ENCODE measurements at places on chromosomes 7 and 10. TPM values are rescaled to one million over a fixed set of nuclear protein-coding genes. Genes with fewer than 3 reads are reported as not detected.

Gene COL1A2
- total RNA-seq: 54.0 TPM

DNA sequence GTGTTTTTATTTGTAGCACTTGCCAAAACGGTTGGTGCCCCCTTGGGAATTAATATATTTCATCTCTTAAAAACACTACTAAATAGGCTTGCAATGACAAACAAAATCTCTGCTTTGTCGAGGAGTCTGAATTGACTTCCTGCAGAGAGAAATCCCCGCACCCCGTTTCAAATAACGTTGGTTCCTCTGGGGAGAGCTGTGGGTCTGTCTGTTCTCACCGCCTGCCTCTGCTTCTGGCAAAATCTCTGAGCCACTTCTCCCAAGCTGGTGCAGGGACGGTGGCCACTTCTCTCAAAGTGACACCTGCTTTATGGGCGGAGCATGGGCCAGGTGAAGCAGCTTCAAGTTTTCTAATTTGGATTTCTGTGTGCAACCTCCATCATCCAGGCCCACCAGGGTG lies 186.3 kb upstream of the ADARB2 start:
- H3K27me3 ChIP-seq: no peaks in the 10 kb centered on the region
- no peak overlapping the region for H3K4me3 ChIP-seq
- H3K4me1 ChIP-seq: no peaks in the 10 kb centered on the region
- no peak overlapping the region for H3K27ac ChIP-seq
- no peaks in the 10 kb centered on the region for H3K36me3 ChIP-seq

GRCh38 chr7:152344253-152344652 lies 91.5 kb downstream of the KMT2C start:
- no peak overlapping the region for H3K4me3 ChIP-seq
- no peak overlapping the region for H3K27ac ChIP-seq
- H3K4me1 ChIP-seq: peaks cover 9% of the 10 kb centered on the region
- no peak for DNase-seq
- no peaks in the 10 kb centered on the region for H3K27me3 ChIP-seq

DNA sequence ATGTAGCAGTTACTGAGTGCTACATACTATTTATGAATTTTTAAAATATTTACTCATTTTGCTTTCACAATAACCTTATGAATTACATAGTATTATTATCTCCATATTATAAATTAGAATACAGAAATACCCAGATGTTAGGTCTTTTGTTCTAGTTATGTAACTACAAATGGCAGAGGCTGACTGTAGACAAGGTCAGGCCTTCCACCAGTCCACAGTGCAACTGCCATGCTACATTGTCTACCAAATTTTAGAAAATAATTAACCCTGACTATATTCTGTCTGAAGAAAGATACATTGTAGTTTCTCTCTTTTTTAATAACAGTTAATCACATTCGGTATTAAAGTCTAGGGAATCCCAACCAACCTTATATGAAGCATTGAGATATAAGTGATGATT lies 280.9 kb downstream of the MALRD1 start:
- no peak for DNase-seq
- no peak overlapping the region for H3K4me3 ChIP-seq
- H3K4me1 ChIP-seq: no peaks in the 10 kb centered on the region
- no peak overlapping the region for H3K27ac ChIP-seq
- no peaks in the 10 kb centered on the region for H3K27me3 ChIP-seq

DNA sequence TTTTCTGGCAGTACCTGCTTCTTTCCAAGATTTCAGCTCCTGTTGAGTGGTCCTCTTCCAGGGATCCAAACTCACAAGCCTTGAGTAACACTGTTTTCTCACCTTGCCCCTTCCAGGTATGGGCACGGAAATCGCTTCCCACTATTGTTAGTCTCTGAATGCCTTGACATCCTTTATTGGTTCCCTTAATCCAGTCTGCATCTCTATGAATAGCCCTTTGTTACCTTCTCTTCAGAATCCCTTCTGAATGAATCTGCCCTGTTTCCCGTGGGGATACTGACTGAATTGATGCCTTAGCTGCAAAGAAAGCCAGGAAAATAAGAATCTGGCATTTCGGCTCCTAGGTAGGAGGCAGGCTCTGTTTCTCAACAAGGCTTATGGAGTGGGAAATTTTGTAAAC lies 467.7 kb downstream of the PLXNA4 start:
- H3K27me3 ChIP-seq: no peaks in the 10 kb centered on the region
- no peaks in the 10 kb centered on the region for H3K4me1 ChIP-seq
- no peak overlapping the region for H3K4me3 ChIP-seq

GRCh38 chr7:138188290-138188858 lies 112.1 kb downstream of the AKR1D1 start:
- DNase-seq: no peak
- no peak overlapping the region for H3K27ac ChIP-seq
- H3K27me3 ChIP-seq: no peaks in the 10 kb centered on the region
- H3K4me3 ChIP-seq: no peak overlapping the region

- no peaks in the 10 kb centered on the region for H3K4me1 ChIP-seq
- H3K27ac ChIP-seq: no peak overlapping the region
- H3K4me3 ChIP-seq: no peak overlapping the region
- no peak for DNase-seq
These were observed 12.5 kb upstream of the LYZL1 start for GRCh38 chr10:29276251-29276850.

Gene TMEM213
- not detected for total RNA-seq

Gene FZD8
- total RNA-seq: 4.7 TPM

Gene IQCE
- 7.8 TPM for total RNA-seq

Gene ADGRA1
- total RNA-seq: under 0.01 TPM

- H3K36me3 ChIP-seq: no peaks in the 10 kb centered on the region
- no peak overlapping the region for H3K27ac ChIP-seq
- no peaks in the 10 kb centered on the region for H3K4me1 ChIP-seq
- H3K4me3 ChIP-seq: no peak overlapping the region
- DNase-seq: no peak
These were observed 65.8 kb upstream of the FRMD4A start for GRCh38 chr10:14396411-14397048.

Gene EN2
- total RNA-seq: not detected

- H3K4me3 ChIP-seq: no peak overlapping the region
- H3K36me3 ChIP-seq: no peaks in the 10 kb centered on the region
- H3K27ac ChIP-seq: no peak overlapping the region
- H3K4me1 ChIP-seq: peaks cover 7% of the 10 kb centered on the region
These were observed 50.4 kb downstream of the DNAJB6 start for GRCh38 chr7:157386979-157387800.

Gene GPR37
- 5.7 TPM for total RNA-seq

All from body of pancreas (tissue), 4 donors.